ENCODE measurements at places on chromosomes 2 and 18.

DNA sequence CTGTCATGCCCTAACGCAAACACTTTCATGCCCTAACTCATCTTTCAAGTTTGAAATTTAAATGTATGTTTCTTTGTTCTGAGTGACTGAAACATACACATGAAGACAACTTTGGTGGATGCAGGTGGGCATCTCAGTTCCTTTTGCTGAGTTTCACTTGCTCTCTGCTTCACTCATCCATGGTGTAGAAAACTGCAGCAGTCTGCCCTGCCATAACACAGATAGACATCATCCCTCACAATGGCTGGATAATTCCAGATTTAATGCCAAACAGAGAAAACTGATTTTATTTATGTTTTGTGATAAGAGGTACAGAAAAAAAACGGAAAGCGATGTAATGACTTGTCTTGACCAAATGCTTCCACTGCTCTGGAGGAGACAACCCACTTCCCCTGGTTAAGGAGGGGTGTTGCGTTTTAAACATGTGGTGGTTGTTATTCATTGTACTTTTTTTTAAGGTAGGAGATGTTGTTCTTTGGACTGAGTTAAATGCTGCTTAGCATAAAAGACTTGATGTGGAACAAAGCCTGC, 70.4 kb downstream of the RHBDD1 start:
- no peak for DNase-seq

GRCh38 chr2:10834068-10834655, 21.6 kb upstream of the PDIA6 start:
- no peak for DNase-seq

- no peak for DNase-seq
These were observed 739.1 kb upstream of the ZEB2 start for GRCh38 chr2:145258903-145259579.

DNA sequence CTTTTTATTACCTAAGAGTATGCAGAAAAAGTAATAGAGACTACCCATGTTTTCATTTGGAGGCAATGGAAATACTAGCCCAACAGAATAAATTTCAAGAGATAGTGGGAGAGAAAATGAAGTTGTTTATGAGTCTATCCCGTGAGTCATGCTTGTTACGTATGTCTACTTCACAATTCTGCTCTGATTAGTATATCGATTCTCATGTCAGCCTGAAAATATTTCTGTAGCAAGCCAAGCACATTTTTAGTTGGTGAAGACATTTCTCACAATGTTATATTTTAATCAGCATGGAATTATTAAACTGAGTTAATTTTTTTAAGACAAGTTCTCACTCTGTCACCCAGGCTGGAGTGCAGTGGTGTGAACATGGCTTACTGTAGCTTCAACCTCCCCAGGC, 346.1 kb downstream of the RPRM start:
- no peak for DNase-seq

- no peak for DNase-seq
These were observed 148.9 kb downstream of the TMEM182 start for GRCh38 chr2:102910724-102911123.

DNA sequence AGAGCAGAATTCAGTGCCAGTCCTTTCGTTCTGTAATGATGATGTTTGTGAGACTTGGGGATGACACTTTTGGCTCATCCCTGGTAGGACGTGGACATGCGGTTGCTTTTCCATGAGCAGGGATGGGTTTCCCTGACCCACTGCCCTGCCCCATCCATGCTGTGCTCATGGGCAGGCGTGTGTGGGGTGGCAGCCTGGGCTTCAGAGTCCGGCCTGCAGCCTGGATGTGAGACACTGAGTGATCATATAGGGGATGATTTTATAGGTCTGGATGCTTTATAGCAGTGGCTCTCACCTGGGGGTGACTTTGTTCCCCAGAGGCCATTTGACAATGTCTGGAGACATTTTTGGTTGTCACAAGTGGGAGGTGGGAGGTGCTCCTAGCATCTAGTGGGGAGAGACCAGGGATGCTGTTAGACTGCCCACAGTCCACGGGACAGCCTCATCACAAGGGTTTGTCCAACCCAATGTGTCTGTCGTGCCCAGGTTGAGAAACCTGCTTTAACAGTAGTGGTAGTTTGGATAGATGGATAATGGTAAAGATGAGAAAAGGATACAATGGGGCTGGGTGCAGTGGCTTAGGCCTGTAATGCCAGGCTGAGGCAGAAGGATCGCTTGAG, 38.9 kb downstream of the LDLRAD4 start:
- DNase-seq: no peak

Data from stimulated activated naive CD4-positive, alpha-beta T cell treated with Interleukin-2 at 50 U/mL for 16 hours (primary cell).